ENCODE measurements at places on chromosomes 5 and 9. TPM values are rescaled to one million over a fixed set of nuclear protein-coding genes. Genes with fewer than 3 reads are reported as not detected.

Gene NUDT12
- 10.3 TPM for total RNA-seq

Gene BRD9
- 46.9 TPM for total RNA-seq

Gene ECSCR
- total RNA-seq, result 12.6 TPM

Gene SERF1A
- total RNA-seq, result 1.6 TPM

Gene SLC34A3
- not detected for total RNA-seq

Gene LHX3
- not detected for total RNA-seq

Gene PCDHGA4
- total RNA-seq, result 3.2 TPM

Gene KCNV2
- total RNA-seq, result not detected

Gene PCDHA13
- 0.59 TPM for total RNA-seq

Gene ANKRD31
- 0.08 TPM for total RNA-seq

Gene CNTFR
- total RNA-seq, result 0.12 TPM

Gene SHLD3
- total RNA-seq, result 2.3 TPM

Gene ANKRD33B
- total RNA-seq, result 3.1 TPM

Gene HSPB3
- 0.45 TPM for total RNA-seq

Gene FAT2
- total RNA-seq, result under 0.01 TPM

Gene VLDLR
- total RNA-seq, result 29.8 TPM

Gene FAXDC2
- 2.0 TPM for total RNA-seq

Gene PGM5
- 44.2 TPM for total RNA-seq

Gene GADD45G
- total RNA-seq, result 0.08 TPM

Gene FOXD4L4
- 0.08 TPM for total RNA-seq

Gene P4HA2
- 256 TPM for total RNA-seq

Gene ATOX1
- total RNA-seq, result 99.0 TPM

Gene NR6A1
- 0.45 TPM for total RNA-seq

Gene MACIR
- 6.2 TPM for total RNA-seq

Gene FIBCD1
- total RNA-seq, result 2.4 TPM

Gene GGTA1
- total RNA-seq, result 0.12 TPM

Measured in smooth muscle cell of the coronary artery (primary cell).